ENCODE measurements at places on chromosomes 11 and 22.

- no peak for DNase-seq
These were observed 448.2 kb downstream of the TBC1D22A start for GRCh38 chr22:47210686-47211085.

DNA sequence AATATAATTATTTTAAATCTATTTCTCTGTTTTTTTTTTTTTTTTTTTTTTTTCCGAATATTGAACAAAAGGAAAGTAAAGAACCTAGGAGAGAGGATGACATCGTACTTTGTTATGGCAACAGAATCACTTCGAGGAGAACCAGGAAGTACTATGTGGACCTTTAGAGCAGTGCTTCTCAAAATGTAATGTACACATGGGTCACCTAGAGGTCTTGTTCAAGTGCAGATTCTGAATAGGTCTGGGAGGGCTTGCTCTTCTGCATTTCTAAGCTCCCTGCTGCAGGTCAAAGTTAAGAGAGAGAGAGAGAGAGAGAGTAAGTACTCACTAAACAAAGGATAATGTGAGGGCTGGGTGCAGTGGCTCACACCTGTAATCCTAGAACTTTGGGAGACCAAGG, 419.5 kb upstream of the TENM4 start:
- no peak for DNase-seq

GRCh38 chr11:32113200-32113919, 22.5 kb downstream of the RCN1 start:
- DNase-seq = no peak

DNA sequence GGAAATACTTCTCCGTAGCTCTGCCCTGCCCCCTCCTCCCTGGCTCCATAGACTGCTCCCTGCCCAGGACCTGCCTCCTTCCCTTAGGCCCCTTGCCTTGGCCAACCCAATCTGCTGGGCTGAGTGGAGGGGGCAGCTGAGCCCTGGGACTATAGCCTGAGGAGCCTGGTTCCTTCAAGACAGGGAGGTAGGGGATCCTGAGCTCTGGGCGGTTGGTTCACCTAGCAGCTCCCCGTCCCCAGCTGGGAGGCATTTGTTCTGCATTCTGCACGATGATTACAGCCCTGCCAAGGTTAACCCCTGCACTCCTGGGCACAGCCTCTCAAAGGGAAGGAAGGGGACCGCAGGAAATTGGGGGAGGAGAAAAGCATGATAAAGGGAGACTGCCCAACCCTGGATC, 3.6 kb upstream of the CDC42EP1 start:
- no peak for DNase-seq

- no peak for DNase-seq
These were observed 27.5 kb downstream of the DSCAML1 start for GRCh38 chr11:117769533-117769932.
